ENCODE measurements at places on chromosomes 1 and 21. TPM values are rescaled to one million over a fixed set of nuclear protein-coding genes. Genes with fewer than 3 reads are reported as not detected.

GRCh38 chr1:158323866-158324265 is 7.5 kb downstream of the CD1B start:
- no peak for DNase-seq

DNA sequence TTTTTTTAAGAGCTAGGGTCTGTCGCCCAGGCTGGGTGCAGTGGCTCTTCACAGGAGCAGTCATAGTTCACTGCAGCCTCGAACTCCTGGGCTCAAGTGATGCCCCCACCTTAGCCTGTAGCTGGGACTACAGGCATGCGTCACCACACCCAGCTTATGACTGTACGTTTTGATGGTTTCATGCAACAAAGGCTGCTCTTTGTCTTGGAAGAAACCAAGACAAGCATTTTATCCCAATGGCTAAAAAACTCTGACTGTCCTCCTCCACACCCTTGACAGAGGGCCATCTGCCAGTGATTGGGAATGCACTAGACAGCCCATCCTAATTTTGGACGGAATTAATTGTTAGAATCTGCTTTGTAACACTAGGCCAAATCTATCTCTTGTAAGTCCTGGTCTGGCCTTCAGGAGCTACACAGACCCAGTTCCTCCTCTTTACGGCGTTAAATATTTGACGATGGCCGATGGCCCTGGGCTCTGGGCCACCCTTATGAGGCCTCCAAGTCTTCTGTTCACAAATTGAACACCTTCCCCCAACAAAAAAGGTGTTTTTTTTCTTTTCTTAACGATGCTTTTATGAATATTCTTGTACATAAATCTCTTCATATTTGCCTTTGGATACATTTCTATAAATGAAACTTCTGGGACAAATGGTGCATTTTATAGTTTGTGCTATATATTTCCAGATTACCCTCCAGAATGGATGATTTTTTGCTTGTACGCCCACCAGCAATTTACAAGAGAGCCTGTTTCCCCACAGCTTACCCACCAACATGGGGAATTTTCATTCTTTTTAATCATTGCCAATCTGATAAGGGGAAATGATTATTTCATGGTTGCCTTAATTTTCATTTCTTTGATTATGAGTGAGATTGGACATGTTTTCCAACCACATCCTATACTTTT is 104.8 kb upstream of the SLC25A33 start:
- DNase-seq: no peak

The C1orf141 gene
- polyA plus RNA-seq: not detected

The CTNNBIP1 gene
- 18.5 TPM for polyA plus RNA-seq

Data from urinary bladder (tissue), 4 donors.